NCI-H1694 (cell line): ENCODE measurements at places on chromosomes 4 and X.

- DNase-seq, result no peak
These were observed 16.2 kb downstream of the RCHY1 start for GRCh38 chr4:75498041-75498440.

- DNase-seq, result no peak
These were observed 24.6 kb downstream of the ADGRG4 start for GRCh38 chrX:136325377-136325776.

DNA sequence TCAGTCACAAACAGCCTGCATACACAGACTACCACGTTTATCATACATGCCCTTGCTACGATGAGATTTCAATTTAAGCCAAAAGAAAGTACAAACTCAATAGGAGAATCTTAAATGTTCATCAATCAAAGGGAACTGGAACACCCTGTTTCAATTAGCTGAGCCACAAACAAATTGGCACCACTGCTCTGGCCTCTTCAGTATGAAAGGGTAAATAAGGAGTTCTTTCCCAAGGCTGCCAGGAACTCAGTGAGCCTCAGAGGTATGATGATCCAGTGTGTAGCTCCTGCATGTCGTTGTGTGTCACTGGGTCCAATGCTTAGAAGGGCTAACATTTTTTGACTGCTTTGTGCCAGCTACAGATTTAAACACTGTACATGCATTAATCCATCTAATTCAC lies 5.4 kb downstream of the RNF150 start:
- DNase-seq, result no peak

DNA sequence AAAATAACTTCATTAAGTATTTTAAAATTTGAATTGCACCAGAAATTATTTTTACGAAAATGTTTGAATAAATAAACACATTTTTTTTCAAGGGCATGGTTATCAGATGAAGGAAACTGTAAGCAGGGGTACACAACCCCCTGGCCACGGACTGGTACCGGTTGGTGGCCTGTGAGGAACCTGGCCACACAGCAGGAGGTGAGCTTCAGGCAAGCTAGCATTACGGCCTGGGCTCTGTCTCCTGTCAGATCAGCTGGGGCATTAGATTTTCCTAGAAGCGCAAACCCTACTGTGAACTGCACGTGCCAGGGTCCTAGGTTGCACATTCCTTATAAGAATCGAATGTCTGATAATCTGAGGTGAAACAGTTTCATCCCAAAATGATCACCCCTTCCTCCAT lies 1499.7 kb upstream of the AGA start:
- no peak for DNase-seq

GRCh38 chr4:143199503-143199902 lies 14.8 kb downstream of the USP38 start:
- no peak for DNase-seq

DNA sequence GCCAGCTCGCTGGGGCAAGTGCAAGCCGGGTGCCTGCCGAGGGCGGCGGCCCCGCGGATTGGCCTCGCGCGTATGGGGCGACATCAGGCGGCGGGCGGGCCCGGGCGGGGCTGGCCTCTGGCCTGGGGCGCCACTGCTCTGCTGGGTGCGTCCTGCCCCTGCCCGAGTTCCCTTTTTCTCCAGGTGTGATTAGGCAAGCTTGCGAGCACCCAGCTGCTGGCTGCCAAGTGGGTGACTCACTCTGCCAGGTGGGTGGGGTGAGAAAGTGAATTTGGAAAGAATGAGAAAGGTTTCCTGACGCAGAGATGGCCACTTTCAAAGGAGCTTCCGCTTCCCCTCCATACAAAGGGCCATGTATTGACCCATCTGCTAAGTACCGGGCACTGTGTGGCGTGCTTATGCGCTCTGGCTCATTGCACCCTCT lies 32.5 kb downstream of the FGFBP1 start:
- DNase-seq, result no peak

GRCh38 chrX:52363247-52363883 lies 5.5 kb upstream of the XAGE2 start:
- DNase-seq, result no peak

DNA sequence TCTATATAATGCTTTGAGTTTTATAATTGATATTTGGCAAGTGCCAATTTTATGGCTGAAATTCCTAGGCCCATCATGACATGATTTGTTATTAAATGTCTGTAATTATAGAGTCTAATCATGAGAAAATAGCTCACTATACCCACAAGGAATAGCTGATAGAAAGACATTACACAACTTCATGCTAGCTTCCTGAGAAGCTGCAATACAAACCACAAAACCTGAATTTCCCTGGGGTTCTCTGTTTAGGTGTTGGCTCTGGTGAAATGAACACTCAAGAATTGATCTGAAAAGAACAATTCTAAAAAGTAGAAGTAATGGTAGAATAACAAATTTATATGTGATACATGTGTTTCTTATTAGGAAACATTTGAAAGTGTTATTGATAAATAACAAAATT lies 169.6 kb downstream of the GASK1B start:
- DNase-seq, result no peak

- no peak for DNase-seq
These were observed 278.9 kb upstream of the SFRP2 start for GRCh38 chr4:154067786-154068185.

- no peak for DNase-seq
These were observed 132.7 kb downstream of the ARHGAP24 start for GRCh38 chr4:85607624-85608023.

GRCh38 chrX:15242899-15243555 lies 26.9 kb downstream of the ASB9 start:
- peak; percentile 25 for DNase-seq

GRCh38 chr4:89109841-89110540 lies 1.3 kb upstream of the TIGD2 start:
- peak; percentile 7 for DNase-seq

DNA sequence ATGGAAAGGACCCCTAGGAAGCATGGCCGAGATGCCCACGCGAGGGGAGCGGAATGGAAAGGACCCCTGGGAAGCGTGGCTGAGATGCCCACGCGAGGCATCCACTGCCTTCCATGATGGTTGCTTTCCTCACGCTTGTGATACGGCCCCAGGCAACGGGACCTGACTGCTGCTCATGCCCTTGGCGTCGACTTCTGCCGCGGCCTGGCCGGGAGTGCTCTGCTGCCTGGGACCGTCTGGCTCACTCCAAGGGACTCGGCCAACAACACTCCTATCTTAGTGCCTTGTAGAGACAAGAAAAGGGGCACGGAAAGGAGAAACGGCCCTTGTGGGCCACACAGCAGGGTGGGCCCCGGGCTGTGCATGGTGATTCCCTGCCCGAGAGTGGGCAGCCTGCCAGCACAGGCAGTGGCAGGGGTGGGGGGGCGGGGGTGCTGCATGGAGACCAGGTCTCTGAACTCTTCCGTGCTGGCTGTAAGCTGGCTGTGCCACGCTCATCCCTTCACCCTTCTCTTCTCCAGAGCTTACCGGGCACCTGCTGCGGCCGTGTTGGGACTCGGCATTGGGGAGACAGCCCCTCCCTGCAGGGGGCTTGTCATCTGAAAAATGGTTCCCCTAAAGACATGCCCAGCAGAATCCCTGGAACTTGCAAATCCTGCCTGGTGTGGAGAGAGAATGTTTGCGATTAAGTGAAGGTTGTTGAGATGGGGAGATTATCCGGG lies 38.6 kb upstream of the HMX1 start:
- no peak for DNase-seq

DNA sequence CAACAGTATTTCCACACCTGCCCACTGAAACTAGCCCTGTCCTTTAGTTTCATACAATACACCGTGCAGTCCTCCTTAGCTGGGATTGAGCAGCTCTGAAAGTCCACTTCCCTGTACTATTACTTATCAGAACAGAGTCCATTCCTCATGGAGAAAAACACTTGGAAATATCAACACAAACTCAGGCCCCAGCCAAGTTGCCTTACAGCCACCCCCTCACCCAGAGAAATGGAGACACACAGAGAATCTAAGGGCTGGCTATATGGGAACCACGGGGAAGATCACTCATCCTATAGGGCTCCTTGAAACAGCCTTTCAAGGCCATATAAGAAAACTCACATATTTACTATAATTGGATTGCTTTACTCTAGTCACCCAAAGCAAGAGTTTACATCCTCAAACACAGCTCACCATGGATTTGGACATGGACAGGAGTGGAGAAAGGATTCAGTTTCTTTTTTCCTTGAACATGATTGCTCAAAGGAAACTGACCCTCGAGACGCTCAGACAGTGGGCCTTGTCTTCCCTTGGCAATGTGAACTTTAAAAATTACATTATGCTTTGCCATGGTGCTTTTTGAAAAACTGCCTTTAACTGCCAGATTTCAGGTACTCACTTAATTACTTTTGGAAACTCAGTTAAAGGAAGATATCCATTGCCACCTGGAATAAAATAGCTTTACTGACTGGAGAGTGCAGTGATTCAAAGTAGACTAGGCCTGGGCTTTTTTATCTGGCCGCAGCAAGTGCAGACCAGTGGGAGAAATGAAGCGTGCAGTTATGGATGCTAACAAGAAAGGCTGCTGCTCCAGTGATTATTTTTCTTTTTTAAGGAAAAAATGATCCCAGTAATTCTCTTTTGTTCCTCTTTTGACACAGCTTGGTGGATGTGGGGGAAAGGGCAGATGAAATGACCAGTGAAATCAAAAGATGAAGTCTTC lies 1.6 kb downstream of the SCARB2 start:
- DNase-seq, result no peak
